Erythroblast (primary cell): ENCODE measurements at places on chromosomes 7 and 10.

- DNase-seq = no peak
Measured at GRCh38 chr7:104926601-104927041, 87.4 kb upstream of the KMT2E start.

- DNase-seq = no peak
Measured at GRCh38 chr10:79340646-79341244, 6.5 kb upstream of the PPIF start.

DNA sequence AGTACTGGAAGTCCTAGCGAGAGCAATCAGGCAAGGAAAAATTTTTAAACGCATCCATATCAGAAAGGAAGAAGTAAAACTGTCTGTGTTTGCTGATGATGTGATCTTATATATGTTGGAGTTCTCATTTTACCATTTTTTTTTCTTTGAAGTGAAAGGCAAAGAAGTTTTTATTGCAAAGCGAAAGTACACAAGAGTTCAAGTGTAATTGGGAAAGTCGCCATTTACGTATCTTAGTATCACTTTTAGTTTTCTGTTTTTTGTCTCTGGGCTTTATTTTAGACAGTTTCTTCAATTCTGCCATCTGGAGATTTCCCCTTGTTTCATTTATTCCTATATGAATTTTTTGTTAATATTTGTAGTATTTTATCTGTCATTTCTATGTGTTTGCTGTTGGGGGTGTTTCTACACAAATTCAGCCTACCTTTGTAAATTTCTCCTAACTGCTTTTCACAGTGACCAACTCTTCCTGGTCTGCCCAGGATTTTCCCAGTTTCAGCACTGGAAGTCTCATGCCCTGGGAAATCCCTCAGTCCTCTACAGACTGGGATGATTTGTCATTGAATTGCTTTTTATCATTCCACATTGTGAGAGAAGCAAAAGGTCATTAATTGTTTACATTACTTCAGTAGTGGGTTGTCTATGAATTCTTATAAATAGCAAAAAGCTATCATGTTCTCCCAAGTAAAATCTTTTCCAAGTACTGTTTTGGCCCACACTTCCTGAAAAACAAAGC, 23.2 kb downstream of the BET1 start:
- no peak for DNase-seq

DNA sequence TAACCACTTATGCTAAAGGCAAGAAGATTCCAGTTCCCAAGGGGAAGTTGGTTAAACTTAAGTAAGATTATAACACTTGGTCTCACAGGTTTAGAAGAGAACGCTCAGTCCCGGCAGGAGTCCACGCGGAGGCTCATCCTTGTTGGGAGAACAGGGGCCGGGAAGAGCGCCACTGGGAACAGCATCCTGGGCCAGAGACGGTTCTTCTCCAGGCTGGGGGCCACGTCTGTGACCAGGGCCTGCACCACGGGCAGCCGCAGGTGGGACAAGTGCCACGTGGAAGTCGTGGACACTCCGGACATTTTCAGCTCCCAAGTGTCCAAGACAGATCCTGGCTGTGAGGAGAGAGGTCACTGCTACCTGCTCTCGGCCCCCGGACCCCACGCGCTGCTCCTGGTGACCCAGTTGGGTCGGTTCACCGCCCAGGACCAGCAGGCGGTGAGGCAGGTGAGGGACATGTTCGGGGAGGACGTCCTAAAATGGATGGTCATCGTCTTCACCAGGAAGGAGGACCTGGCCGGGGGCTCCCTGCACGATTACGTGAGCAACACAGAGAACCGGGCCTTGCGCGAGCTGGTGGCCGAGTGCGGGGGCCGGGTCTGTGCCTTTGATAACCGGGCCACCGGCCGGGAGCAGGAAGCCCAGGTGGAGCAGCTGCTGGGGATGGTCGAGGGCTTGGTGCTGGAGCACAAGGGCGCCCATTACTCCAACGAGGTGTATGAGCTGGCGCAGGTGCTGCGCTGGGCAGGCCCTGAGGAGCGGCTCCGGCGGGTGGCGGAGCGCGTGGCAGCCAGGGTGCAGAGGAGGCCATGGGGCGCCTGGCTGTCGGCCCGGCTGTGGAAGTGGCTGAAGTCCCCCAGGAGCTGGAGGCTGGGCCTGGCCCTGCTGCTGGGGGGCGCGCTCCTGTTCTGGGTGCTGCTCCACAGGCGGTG, 3.8 kb downstream of the GIMAP1 start:
- DNase-seq = no peak

- DNase-seq = peak; percentile 53
Measured at GRCh38 chr7:157010588-157011332, at the start of gene MNX1. TSS of gene MNX1 (minus strand) at chr7:157010663. CDS start at chr7:157010350, 313 bp downstream.

GRCh38 chr7:102856036-102856435, 56.8 kb upstream of the LRRC17 start:
- DNase-seq = no peak

- DNase-seq = peak; percentile 47
Measured at GRCh38 chr10:69292459-69292858, 14.2 kb downstream of the HK1 start.
